ENCODE measurements at places on chromosomes 2 and 18. TPM values are rescaled to one million over a fixed set of nuclear protein-coding genes. Genes with fewer than 3 reads are reported as not detected.
A peak's percentile ranks its signal among the peaks of the same experiment; 100 is the strongest.

Gene SERPINB5
- 0.55 TPM for total RNA-seq

GRCh38 chr18:36680042-36680441 is 148.8 kb downstream of the TPGS2 start:
- no peak for DNase-seq

- DNase-seq, result peak; percentile 92
Observed at GRCh38 chr18:2857491-2858131, 10.8 kb downstream of the EMILIN2 start.

- no peak for DNase-seq
Observed at GRCh38 chr2:207156451-207157161, 9.1 kb downstream of the KLF7 start.

DNA sequence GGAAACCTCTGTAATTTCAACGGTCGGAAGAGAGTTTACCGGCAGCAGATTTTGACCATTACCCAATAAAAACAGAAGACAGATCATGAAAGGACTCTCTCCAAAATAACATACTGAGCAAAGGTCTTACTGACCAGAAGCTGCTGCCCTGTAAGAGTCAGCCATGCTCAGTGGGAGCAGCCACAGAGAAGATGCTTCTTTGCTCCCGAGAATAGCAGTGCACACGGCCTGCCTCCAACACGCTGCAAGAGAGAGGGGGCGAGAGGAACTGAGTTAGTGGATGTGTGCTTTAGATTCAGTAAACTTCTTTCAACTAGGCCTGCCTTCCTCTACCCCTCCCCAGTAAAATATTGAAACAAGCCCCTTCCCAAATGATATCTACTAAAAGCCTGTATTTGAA is 103.7 kb downstream of the NCK2 start:
- no peak for DNase-seq
